ENCODE measurements at places on chromosomes 4 and X.

- DNase-seq = no peak
Measured at GRCh38 chr4:17468619-17469221, 43.2 kb downstream of the QDPR start.

- DNase-seq = no peak
Measured at GRCh38 chr4:184752496-184753275, 18.8 kb upstream of the CENPU start.

DNA sequence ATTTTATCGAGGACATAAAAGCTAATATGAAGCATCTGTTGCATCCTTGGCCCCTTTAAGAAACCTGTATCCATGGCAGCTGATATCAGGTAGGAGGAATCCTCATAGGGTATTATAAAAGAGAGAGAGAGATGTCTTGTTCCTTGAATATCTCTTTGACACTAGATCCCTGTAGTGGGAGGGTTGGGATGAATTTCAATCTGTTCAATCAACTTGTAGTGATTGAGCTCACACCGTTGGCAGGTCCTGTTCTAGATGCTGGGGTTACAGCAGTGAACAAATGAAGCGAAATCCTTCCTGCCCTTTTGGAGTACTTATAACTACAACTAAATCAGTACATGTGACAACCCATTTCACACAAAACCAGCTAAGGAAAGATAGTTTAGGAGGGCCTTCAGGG lies 35.3 kb upstream of the GATB start:
- DNase-seq = no peak

DNA sequence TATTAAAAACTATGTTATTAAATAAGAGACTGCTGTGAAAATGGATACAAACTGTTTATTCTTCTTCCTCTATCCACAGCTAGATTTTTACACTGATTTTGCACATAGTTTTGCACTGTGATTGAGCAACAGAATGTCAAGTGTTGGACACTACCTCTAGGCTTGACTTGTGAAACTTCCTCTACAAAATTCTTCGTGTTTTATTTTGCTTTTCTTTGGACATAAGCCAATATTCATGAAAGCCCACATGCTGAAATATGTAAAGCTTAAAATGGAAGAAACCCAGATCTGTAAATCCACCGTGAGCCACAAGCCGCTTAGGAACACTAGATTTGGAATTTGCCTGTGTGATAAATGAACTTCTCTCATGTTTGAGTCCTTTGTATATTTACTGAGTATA lies 849.4 kb downstream of the FSTL5 start:
- DNase-seq = no peak

DNA sequence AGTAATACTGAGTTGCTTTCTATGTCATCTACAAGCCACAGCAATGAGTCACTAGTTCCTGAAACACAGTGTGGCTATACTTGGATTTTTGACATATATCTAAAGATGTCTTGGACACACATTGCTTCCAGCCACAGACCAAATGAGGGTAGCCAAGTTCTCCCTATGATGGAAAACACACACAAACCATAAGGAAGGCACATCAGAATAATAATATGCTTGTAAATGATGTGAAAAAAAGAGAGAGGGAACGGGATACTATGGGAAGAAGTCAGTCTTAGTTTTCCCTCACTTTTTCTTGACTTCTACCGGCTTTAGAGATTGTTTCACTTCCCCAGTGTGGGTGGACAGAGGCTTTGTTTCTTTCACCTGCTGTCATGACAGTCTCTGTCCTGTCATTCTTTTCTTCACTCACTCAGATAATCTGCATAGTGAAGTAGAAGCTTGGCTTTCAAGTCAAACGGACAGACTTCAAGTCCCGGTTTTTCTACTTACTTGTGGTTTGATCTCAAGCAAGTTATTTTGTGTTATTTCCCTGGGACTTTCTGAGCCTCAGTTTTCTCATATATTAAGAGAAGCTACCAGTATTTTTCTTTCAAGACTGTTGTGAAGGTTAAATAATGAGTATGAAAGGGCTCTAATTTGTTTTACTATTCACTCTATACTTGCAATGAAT lies 34.7 kb downstream of the P2RY10 start:
- peak; percentile 25 for DNase-seq

GRCh38 chr4:3306450-3306849 lies 13.6 kb downstream of the RGS12 start:
- DNase-seq = peak; percentile 65

GRCh38 chr4:22504922-22505321 lies 10.9 kb downstream of the ADGRA3 start:
- DNase-seq = no peak

- DNase-seq = no peak
Measured at GRCh38 chr4:97953171-97953941, 189.9 kb downstream of the STPG2 start.

- DNase-seq = no peak
Measured at GRCh38 chr4:105137121-105137875, 9.4 kb upstream of the TET2 start.

- no peak for DNase-seq
Measured at GRCh38 chr4:155392481-155393184, 15.9 kb upstream of the MAP9 start.

DNA sequence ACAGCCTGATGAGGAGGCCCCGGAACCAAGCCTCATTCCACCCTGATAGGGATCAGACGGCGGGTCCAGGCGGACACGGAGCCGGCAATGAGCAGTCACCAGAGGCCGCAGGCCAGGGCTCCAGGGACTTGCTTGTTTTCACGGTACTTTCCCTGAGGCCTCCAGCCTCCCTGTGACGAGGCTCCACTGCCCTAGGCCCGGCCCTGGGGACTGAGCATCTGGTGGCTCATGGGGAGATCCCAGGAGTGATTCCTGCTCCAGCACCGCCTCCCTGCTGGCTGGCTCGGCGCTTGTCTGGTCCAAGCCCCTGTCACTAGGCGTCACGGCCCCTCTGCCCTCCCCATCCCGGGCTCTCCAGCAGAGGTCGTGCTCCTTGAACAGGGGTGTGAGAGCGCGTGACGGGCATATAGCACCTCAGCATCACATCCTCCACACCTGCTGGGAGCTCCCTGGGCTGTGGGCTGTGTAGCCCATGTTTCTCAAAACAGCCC lies 14.1 kb downstream of the HTRA3 start:
- no peak for DNase-seq

DNA sequence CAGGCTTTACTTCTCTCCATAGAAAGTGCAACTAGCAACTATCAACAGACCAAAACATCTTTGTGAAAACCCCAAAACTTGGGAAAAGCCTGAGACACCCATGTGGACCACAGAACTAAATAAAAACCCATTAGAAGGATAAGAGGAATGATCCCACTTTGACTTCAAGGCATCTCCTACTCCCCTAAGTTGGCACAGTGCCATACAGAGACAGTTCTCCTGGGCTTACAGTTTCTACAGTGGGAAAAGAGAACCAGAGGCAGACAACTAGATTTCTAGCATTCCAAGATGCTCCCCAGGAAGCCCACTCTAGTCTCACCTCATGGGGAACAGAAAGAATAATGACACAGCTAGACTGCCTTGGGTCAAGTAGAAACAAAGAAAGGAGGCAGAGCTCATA lies 20.4 kb downstream of the TMLHE start:
- DNase-seq = no peak

Data from Kasumi-1 (cell line).